A549 treated with ZK216348 at 1 μM for 4 hours (cell line): ENCODE measurements at places on chromosomes 11 and 22. TPM values are rescaled to one million over a fixed set of nuclear protein-coding genes. Genes with fewer than 3 reads are reported as not detected.

The COX8A gene
- 466 to 1,036 TPM (median 955 TPM) in 5 replicates for total RNA-seq

The PKP3 gene
- 23.3 to 42.5 TPM (median 38.8 TPM) in 5 replicates for total RNA-seq

The B3GAT3 gene
- 30.1 to 56.7 TPM (median 52.1 TPM) in 5 replicates for total RNA-seq

The MN1 gene
- 2.0 to 4.1 TPM (median 3.0 TPM) in 5 replicates for total RNA-seq

The TEX12 gene
- not detected in 5 replicates for total RNA-seq

The OR52A1 gene
- not detected in 5 replicates for total RNA-seq

The APOA4 gene
- not detected in 5 replicates for total RNA-seq

The PRRG4 gene
- total RNA-seq, result 0.66 to 1.4 TPM (median 1.0 TPM) in 5 replicates

The CDC45 gene
- total RNA-seq, result 22.2 to 27.0 TPM (median 24.4 TPM) in 5 replicates

The CSKMT gene
- total RNA-seq, result 5.8 to 16.2 TPM (median 12.6 TPM) in 5 replicates

The PYGM gene
- 0.36 to 0.73 TPM (median 0.39 TPM) in 5 replicates for total RNA-seq

The IFITM5 gene
- not detected in 5 replicates for total RNA-seq

The TRIM29 gene
- total RNA-seq, result 15.0 to 21.9 TPM (median 18.4 TPM) in 5 replicates

The OR4D11 gene
- not detected in 5 replicates for total RNA-seq

The TRIM48 gene
- total RNA-seq, result not detected in 5 replicates

The SYT7 gene
- 0.78 to 1.3 TPM (median 1.2 TPM) in 5 replicates for total RNA-seq

The OR8G5 gene
- not detected in 5 replicates for total RNA-seq

The HPX gene
- total RNA-seq, result 0.42 to 1.9 TPM (median 0.61 TPM) in 5 replicates

The SCYL1 gene
- total RNA-seq, result 35.8 to 64.9 TPM (median 61.7 TPM) in 5 replicates

The PRG3 gene
- total RNA-seq, result not detected in 5 replicates

The MIOX gene
- not detected in 5 replicates for total RNA-seq

The PATE4 gene
- not detected in 5 replicates for total RNA-seq

The CALCA gene
- total RNA-seq, result 0.22 to 0.35 TPM in 2 of 5 replicates, not detected in the others

The MYBPC3 gene
- 0.06 to 0.09 TPM (median 0.07 TPM) in 5 replicates for total RNA-seq

The PCF11 gene
- total RNA-seq, result 22.3 to 29.8 TPM (median 26.5 TPM) in 5 replicates

The GGTLC3 gene
- not detected in 5 replicates for total RNA-seq

The MS4A12 gene
- total RNA-seq, result not detected in 5 replicates

The RFPL3 gene
- not detected in 5 replicates for total RNA-seq

The GTSE1 gene
- total RNA-seq, result 24.7 to 35.3 TPM (median 32.0 TPM) in 5 replicates

The GRM5 gene
- not detected in 5 replicates for total RNA-seq

The C11orf52 gene
- total RNA-seq, result not detected in 5 replicates

The ARHGAP8 gene
- 1.2 to 2.0 TPM (median 1.4 TPM) in 5 replicates for total RNA-seq

The IGHMBP2 gene
- 15.2 to 17.2 TPM (median 15.5 TPM) in 5 replicates for total RNA-seq

The RFPL1 gene
- not detected in 5 replicates for total RNA-seq

The DYNC2H1 gene
- total RNA-seq, result 5.8 to 8.3 TPM (median 6.4 TPM) in 5 replicates

The YPEL1 gene
- 0.06 to 0.47 TPM (median 0.21 TPM) in 4 of 5 replicates, not detected in the other for total RNA-seq

The GRAMD1B gene
- total RNA-seq, result 25.1 to 42.8 TPM (median 38.8 TPM) in 5 replicates

The APOL1 gene
- 12.6 to 15.9 TPM (median 13.4 TPM) in 5 replicates for total RNA-seq

The TTC17 gene
- total RNA-seq, result 27.8 to 34.2 TPM (median 30.4 TPM) in 5 replicates

The CD3E gene
- not detected in 5 replicates for total RNA-seq

The PHLDA2 gene
- total RNA-seq, result 67.6 to 139 TPM (median 116 TPM) in 5 replicates

The OR4C45 gene
- total RNA-seq, result not detected in 5 replicates

The INPP5J gene
- 0.50 to 0.66 TPM (median 0.57 TPM) in 4 of 5 replicates, not detected in the other for total RNA-seq

The DEFB131B gene
- not detected in 5 replicates for total RNA-seq

The OR10D3 gene
- not detected in 5 replicates for total RNA-seq

The MFRP gene
- total RNA-seq, result not detected in 5 replicates

The TMEM258 gene
- 198 to 277 TPM (median 228 TPM) in 5 replicates for total RNA-seq

The MS4A3 gene
- total RNA-seq, result not detected in 5 replicates
